Peyer's patch (tissue), 4 donors: ENCODE measurements at places on chromosomes 16 and 17. TPM values are rescaled to one million over a fixed set of nuclear protein-coding genes. Genes with fewer than 3 reads are reported as not detected.

DNA sequence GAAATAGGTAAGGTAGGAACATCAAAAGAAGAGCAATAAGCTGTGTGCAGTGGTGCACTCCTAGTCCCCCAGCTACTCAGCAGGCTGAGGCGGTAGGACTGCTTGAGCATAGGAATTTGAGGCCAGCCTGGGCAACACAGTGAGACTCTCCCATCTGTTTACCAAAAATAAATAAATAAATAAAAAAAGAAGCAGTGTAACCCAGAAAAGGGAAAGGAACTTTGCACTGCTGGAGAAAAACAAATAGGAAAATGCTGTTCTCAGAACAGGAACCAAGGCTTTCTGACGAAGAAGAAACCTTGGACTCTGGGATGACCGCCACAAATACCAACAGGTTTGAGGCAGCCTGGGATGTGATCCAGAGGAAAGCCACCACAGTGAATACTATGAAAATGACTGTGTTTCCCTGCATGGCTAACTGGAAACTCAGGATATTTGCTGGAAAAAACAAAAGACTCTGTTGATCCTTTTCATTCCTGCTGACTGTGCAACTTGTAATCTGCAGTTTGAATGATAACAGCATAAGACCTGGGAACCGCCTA lies 41.2 kb downstream of the TTC19 start:
- no peak for DNase-seq

DNA sequence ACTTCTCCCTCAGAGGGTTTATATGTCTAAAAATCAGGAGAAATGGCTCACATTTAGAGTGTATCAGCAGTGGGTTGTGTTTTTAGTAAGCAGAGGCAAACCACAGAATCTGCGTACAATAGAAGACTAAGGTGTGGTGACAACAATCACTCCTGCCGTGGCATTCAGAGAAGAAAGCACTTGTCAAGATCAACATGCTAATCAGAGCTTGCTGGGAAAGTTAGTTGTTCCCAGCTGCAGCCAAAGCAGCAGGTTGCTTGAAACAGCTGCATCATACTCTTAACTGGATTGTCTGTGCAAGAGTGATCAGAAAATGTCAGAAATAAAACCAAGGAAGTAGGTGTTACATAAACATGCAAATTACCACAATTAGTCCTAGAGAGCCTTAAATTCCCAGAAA lies 616.4 kb downstream of the CDH8 start:
- DNase-seq: no peak

GRCh38 chr16:78127130-78127529 lies 27.7 kb downstream of the WWOX start:
- no peak for DNase-seq

DNA sequence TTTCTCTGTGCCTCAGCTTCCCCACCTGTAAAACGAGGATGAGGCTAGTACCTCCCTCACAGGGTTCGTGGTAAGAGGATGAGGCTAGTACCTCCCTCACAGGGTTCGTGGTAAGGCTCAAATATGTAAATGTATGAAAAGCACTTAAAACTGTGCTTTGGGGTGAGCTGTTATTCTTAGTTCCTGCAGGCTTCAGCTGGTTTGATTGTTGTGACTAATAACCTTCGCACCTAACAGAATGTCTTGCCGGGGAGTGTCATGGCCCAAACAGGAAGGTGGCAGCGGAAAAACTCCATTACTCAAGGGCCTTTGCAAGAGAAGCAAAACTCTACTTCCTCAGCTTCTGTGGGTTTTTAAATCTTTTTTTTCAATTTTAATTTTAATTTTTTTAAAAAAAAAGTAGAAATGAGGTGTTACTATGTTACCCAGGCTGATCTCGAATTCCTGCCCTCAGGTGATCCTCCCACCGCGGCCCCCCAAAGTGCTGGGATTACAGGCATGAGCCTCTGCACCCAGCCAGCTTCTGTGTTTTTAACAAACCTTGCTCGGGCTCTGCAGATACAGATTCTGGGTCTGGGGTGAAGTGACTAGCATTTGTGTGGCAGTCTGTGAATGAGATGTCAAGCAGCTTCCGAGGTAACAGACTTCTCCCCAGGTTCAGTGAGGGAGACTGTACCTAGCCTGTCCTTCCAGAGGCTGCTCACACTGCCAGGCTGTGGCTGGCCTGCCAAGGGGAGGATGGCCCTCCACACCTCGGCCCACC lies 103.0 kb downstream of the RAB11FIP4 start:
- no peak for DNase-seq

- no peak for DNase-seq
Measured at GRCh38 chr17:69342896-69343644, 16.1 kb upstream of the ABCA5 start.

GRCh38 chr17:70365091-70365583 lies 195.8 kb downstream of the KCNJ2 start:
- DNase-seq: no peak

SLC6A2 gene
- total RNA-seq: not detected

TERB1 gene
- total RNA-seq: 0.40 TPM

ALOX12 gene
- total RNA-seq: not detected
